ENCODE measurements at places on chromosomes 3 and 15. TPM values are rescaled to one million over a fixed set of nuclear protein-coding genes. Genes with fewer than 3 reads are reported as not detected.

DNA sequence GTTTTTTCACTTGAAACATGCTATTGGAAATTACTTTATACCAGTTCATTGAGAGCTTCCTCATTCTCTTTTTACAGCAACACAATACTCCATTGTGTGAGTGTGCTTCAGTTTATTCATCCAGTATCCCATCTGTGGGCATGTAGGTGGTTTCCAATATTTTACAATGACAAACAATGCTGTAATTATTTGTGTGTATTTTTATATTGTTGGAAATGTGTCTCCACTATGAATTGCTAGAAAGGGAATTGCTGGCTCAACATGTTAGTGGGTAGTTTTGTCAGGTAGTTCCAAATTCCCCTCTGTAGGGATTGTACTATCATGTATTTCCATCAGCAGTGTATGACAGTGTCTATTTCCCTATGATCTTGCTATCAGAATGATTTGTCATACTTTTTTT is 65.8 kb upstream of the MAGI1 start:
- H3K27ac ChIP-seq = no peak overlapping the region
- no peaks in the 10 kb centered on the region for H3K27me3 ChIP-seq
- H3K36me3 ChIP-seq = no peaks in the 10 kb centered on the region
- DNase-seq = no peak
- no peaks in the 10 kb centered on the region for H3K4me1 ChIP-seq

GRCh38 chr3:185420762-185421161 is 57.8 kb downstream of the MAP3K13 start:
- no peak for DNase-seq
- no peaks in the 10 kb centered on the region for H3K36me3 ChIP-seq
- H3K27me3 ChIP-seq = no peaks in the 10 kb centered on the region
- no peaks in the 10 kb centered on the region for H3K4me1 ChIP-seq
- H3K27ac ChIP-seq = no peak overlapping the region

CD200 gene
- 2.1 TPM for total RNA-seq

PLSCR5 gene
- total RNA-seq = not detected

- DNase-seq = no peak
- no peak overlapping the region for H3K27ac ChIP-seq
- no peaks in the 10 kb centered on the region for H3K27me3 ChIP-seq
- H3K4me3 ChIP-seq = no peak overlapping the region
Measured at GRCh38 chr3:108106031-108106430, 15.2 kb upstream of the CD47 start.

DNA sequence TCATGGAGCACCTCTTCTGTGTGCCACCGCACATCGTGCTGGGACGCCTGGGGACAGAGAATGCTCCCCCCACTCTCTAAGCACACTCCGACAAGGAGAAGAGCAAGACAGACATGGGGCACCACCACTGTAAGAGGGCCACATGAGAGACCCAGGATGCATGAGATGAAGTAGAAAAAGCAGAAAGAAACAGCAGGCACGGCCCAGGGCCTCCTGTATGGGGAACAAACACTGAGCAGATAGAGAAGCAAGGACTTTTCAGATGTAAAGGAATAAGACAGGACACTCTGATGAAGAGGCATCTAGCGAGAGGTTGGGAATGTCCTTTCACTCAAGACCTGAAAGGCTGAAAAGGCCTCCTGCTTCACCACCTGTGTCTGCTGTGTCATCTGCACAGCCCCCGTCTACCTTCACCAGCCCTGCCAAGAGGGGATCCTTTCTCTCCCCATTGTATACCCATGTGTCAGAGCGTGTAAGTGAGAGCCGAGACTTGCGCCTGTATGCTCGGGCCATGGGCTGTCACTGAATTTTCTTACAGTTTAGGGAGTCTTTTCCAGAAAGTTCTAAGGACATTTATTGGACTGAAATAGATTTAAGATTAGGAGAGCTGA is 125.6 kb downstream of the LRRK1 start:
- no peaks in the 10 kb centered on the region for H3K4me1 ChIP-seq
- peak overlapping the region; percentile 59 for H3K27ac ChIP-seq
- DNase-seq = no peak
- H3K4me3 ChIP-seq = no peak overlapping the region

DNA sequence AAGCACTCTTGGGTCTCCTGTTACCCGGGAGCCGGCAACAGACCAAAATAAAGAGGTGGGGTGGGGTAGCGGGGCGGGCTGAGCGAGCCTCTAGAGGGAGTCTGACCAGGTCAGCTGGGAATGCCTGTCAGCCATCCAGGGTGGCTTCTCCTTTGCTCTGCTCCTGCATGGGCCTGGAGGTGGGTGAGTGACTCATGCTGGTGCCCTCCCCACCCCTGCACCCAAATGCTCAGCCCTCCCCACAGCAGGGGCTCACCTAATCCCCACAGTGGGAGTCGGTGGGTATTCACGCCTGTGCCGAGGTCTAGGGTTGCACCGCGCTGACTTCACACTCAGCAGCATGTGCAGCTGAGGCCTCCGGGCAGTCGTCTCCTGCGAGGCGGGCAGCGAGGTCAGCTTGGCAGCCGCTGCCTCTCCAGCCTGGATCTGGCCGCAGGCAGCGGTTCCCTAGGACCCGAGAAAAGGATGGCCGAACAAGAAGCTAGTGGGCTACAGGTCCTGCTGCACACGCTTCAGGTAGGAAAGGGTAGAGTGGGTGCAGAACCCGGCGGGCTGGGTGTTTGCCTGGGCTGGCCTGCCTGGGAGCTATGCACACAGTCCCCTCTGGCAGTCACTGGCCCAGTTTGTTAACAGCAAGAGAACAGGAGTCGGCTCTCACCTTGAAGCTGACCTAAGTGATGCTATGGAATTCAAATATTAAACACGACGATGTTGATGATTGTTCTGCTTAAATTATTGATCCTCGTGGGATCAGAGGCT is at the start of gene AGBL1:
TSS of gene AGBL1 (plus strand) at position 364 of the 759 bp plus-strand sequence.
- H3K4me3 ChIP-seq = no peak within 1 kb of the TSS
- no peaks in the 10 kb centered on the region for H3K4me1 ChIP-seq
- H3K27ac ChIP-seq = no peak within 1 kb of the TSS
- peaks cover 18% of the 10 kb centered on the region for H3K27me3 ChIP-seq
- no peak for DNase-seq

BLOC1S6 gene
- 28.6 TPM for total RNA-seq

- H3K4me3 ChIP-seq = no peak overlapping the region
- H3K4me1 ChIP-seq = peaks cover 12% of the 10 kb centered on the region
Measured at GRCh38 chr3:138824114-138824506, 10.6 kb downstream of the PIK3CB start.

DNA sequence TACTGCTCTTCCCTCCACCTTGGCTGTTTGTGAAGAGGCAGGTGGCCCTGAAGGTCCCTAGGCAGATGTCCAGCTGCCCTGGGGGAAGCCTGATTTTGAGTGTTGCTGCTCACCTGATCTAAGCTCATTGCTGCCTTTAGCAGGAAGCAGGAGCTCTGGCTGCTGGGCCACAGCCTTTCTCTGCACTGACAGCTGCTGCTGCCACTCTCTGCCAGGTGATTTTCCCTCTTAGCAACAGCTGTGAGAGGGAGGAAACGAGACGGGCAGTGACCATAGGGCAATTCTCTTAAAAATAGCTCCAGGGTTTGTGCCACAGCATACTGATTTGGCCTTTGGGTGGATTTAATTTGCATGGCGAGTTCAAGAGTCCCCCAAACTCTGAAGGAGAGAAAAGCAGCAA is 415.8 kb upstream of the SEMA6D start:
- no peak for DNase-seq
- no peak overlapping the region for H3K4me3 ChIP-seq
- no peaks in the 10 kb centered on the region for H3K4me1 ChIP-seq
- no peaks in the 10 kb centered on the region for H3K36me3 ChIP-seq
- no peaks in the 10 kb centered on the region for H3K27me3 ChIP-seq

Data from heart right ventricle (tissue), 16 donors.